Activated CD4-positive, CD25-positive, alpha-beta regulatory T cell treated with anti-CD3 and anti-CD28 coated beads, Interleukin-2, amount 50 U/mL, for 72 hours (primary cell): ENCODE measurements at places on chromosomes 5 and 9.
A peak's percentile ranks its signal among the peaks of the same experiment; 100 is the strongest.

DNA sequence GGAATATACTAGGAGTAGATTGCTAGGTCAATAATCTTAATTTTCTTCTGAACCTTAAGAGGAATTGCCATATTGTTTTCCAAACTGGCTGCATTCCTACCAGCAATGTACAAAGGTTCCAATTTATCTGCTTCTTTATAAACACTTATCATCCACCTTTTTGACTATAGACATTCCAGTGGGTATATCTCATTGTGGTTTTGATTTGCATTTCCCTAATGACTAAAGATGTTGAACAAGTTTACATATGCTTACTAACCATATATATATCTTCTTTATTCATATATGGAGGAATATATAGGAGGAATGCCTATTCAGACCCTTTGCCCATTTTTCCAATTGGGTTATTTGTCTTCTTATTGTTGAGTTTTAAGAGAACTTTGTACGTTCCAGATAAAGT is 7.6 kb downstream of the DNAJC18 start:
- no peak for DNase-seq

DNA sequence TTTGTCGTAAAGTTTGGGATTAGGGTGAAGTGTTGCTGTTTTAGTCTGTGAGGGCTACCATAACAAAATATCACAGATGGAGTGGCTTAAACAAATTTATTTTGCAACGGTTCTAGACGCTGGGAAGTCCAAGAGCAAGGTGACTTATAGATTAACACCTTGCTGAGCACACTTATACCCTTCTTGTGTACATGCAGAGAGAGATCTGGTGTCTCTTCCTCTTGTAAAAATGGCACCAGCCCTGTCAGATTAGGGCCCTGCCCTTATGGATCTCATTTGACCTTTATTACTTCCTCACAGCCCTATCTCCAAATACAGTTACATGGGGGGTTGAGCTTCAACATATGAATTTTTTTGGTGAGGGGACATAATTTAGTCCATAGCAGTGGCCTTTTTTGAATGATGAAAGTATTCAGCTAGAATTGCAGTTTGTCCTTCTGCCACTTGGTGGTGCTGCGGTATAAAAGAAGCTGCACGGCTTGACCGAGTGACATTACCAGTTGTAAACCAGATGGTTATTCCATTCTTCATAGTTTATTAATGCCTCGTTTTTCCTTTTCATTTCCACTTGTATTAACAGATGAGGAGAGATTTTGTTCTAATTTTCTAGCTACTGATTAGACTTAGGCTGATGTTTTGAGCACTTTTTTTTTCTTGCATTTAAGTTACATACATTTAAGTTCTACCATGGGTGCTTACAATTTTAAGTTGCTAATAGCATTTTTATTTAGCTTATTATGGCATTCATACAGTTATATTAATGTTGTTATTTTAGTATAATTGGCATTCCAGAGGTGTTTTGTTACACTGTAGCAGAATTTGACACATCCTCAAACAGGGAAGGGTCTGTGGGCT is 19.4 kb downstream of the DCP2 start:
- peak; percentile 78 for DNase-seq

DNA sequence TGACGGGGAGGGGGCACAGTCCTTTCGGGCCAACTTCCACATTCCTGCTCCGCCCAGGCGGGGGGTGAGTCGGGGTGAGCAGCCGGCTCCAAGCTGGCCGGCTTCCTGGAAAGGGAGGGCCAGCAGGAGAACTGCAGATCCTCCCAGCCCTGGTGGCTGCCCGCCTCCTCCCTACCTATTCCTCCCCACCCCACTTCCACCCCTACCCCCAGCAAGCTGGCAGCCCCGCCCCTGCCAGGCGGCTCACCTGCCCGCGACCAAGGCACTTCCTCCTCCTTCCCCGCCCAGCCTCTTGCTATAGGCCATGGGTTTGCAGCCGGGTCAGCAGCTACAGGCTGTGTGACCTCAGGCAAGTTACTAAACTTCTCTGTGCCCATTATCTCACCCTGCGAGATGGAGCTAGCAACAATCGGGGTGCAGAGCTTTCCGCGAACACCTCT is 5.6 kb upstream of the IRF1 start:
- peak; percentile 85 for DNase-seq

- DNase-seq, result no peak
Observed at GRCh38 chr9:85258823-85259370, 482.9 kb downstream of the AGTPBP1 start.

DNA sequence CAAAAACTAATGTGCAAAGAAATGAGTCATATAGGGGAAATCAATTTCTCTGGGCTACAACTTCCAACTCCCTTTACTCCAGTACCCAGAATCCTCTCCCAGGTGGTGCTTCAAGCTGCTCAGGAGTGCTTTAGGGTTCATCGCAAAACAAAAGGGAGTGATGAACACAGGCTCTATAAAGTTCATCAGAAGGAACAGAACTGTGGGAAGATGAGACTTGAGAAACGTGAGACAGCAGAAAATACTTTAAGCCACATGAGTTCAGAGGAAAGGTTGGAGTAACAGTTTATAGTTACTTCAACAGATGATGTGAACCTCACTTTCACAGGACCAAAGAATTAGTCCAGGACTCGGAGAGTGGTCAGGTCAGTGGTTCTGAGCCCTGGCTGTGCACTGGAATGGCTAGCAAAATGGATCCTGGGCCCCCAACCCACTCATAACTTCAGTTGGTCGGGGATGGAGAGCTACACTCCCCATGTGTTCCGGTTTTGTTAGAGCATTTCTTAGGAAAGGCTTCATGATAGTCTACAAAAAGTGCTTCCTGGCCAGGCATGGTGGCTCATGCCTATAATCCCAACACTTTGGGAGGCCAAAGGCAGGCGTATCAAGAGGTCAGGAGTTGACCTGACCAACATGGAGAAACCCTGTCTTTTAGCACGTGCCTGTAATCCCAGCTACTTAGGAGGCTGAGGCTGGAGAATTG is 4.3 kb downstream of the RPL12 start:
- no peak for DNase-seq

- DNase-seq, result no peak
Observed at GRCh38 chr5:157343842-157344790, 78.2 kb downstream of the CYFIP2 start.

DNA sequence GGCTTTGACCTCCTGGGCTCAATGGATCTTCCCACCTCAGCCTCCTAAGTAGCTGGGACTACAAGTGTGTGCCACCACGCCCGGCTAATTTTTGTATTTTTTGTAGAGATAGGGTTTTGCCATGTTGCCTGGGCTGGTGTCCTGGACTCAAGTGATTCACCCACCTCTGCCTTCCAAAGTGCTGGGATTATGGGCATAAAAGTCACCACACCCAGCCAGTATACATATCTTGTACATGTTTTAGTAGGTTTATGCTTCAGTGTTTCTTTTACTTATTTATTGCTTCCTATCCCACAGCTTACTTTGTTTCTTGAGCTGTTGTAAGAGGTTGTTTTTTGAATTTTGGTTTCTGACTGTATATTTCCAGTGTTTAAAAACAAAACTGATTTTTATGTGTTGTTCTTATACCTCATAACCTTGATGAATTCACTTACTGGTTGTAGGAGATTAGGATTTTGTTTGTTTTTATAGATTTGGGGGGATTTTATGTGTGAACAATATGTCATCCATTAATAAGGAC is 12.9 kb downstream of the FBXW5 start:
- DNase-seq, result no peak

DNA sequence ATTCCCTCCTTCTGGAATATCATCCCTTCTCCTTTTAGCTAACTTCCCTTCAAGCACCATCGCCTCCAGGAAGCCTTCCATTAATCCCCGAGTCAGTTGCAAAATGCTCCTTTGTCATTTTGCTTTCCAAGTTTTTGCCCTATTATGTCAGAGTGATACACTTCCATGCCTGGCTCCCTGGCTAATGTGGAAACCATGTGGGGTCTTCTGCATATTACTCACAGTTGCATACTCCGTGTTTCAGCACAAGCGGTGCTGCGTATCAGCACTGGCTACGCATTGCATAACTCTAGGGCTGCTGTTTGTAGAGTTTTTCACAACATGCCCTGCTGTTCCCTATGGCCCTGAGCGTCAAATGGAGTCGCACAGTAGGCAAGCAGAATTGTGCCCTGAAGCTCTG is 1.9 kb downstream of the TEX53 start:
- DNase-seq, result no peak

DNA sequence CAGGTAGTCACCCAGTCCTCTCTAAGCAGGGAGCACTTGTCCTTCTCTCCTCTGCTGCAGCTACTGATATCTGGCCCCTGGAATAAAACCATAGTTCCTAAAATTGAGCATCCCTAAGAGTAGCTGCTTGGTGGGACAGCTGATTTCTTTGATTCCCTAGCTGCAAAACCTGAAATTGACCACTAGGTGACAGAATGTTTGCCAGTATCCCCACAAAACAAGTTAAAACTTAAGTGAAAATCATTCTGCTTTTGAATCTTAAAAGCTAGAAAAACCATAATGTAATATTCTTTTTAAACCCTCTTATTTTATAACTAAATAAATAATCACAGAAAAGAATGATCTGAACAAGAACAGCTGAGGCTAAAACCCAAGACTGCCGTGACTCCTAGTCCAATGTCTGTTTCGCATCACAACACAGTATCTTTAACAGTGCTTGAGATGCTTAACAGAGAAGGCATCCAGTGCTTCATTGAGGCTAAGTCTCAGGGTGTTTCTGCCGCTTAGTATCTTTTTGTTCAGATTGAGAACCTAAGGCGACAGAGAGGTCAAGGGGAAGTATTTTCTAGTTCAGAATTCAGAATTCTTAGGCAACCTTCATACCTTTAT is 24.4 kb upstream of the TAL2 start:
- DNase-seq, result no peak

- DNase-seq, result no peak
Observed at GRCh38 chr5:43648499-43649124, 45.6 kb downstream of the NNT start.

GRCh38 chr5:167730121-167730520 is 561.3 kb upstream of the WWC1 start:
- DNase-seq, result no peak

DNA sequence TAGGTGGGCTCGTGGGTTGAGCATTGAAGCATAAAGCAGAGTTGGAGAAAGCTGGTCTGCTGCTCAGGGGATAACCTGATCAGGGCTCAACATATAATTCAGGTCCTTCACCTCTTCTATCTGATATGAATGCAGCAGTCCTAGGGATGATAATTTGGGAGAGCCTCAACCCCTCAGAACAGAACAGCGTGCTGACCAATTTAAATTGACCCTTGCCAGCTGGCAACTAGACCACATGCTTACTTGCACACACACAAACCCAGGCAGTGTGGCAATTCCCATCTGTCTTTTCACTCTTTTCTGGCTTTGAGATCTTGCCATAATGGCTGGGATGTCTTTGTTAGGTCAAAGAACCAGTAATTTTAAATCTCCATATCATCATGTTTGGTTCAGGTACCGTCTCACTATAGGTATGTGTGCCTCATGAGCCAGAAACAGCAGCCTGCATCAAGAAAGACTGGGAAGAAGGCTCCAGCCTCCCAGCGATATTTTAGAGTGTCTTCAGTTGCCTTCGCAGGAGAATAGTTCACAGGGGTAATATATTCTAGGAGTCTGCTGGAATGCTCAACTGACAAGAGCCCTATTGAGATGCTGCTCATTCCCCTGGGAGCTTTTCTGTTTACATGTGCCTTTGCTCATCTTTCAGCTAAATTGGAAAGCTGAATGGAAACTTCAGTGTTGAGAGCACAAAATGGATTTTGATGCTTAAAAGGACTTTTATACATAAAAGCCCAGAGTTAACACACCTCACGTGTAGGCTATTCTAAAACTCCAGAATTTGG is 497.6 kb downstream of the RASEF start:
- no peak for DNase-seq

DNA sequence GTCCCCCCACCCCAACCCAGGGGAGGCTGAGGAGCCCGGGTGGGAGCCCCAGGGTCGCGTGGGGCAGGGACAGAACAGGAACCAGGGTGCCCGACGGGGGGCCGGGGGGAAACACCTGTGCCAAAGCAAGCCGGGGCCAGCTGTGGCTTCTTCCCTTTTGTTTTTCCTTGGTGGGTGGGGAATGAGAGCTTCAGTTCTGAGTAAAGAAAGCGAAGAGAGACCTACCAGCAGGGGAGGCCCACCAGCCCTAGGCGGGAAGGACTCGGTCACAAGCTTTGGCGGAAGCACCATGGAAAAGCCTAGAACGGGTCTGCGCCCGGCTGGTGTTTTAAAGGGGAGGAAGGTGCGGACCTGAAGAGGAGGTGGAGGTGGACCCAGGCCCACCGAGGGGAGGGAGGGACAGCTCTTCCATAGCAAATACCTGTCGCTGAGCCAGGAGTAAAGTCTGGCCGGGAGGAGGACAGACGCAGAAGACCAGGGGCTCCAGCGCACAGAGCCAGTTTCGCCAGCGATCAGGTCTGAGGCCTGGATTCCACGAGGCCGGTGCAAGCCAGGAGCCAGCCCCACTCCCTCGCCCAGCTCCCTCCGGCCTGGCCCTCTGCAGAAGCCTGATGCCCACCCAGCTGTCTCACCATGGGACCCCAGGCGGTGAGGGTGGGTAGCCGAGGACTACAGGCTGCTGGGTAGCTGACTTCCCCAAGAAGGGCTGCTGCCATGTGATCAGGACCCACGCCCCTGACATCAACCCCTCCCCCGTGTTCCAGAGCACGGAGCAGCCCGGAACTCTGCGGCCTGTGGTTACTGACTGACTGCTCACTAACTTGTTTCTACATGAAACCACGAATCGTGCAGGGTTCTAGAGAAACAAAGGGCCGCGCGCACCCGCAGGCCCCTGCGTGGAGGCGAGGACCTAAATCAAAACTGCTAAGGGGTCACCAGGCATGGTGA is 849 bp upstream of the MGAT1 start:
- peak; percentile 82 for DNase-seq

DNA sequence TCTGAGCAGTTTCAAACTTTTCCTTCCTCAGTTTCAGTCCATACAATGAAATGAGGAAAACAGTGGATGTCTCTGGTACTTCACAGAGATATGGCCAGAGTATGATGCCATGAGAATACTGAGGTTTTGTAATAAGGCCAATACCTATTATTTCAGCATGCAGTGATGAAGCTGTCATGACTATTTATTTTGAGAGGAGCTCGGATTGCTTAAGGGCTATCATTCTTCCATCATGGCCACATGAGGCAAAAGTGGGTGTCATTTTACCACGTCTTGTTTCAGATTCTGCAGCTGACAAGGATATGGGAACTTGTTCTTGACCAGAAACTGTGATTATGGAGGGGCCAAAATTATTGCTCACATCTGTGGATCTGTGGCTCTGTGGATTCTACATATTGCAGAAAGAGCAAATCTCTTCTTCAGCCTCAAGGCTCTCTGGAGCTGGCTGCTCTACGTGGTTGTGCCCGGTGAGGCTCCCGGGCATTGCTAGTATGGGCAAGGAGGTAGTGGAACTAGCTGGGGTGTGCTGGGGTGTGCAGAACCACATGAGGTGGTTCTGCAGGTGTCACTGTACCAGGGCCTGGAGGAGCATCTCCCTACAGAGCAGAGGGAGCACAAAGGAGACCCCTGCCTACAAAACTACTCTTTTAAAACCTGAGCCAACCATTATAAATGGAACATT is 180.3 kb downstream of the SEMA6A start:
- DNase-seq, result no peak

- DNase-seq, result no peak
Observed at GRCh38 chr5:98588215-98588614, 185.2 kb upstream of the RGMB start.
